A549 treated with dexamethasone at 1 μM for 4 hours (cell line): ENCODE measurements at places on chromosomes 11 and 22. TPM values are rescaled to one million over a fixed set of nuclear protein-coding genes. Genes with fewer than 3 reads are reported as not detected.

Gene TP53I11
- 31.4 to 47.0 TPM (median 40.0 TPM) in 5 replicates for total RNA-seq

Gene WBP2NL
- total RNA-seq: 0.07 to 0.08 TPM in 2 of 5 replicates, not detected in the others

Gene SLC6A5
- not detected in 5 replicates for total RNA-seq

Gene PCNX3
- 22.5 to 37.8 TPM (median 36.0 TPM) in 5 replicates for total RNA-seq

Gene SGSM1
- total RNA-seq: 0.49 to 1.1 TPM (median 0.60 TPM) in 5 replicates

Gene OR51T1
- total RNA-seq: not detected in 5 replicates

Gene KRTAP5-7
- total RNA-seq: not detected in 5 replicates

Gene RGL4
- not detected in 5 replicates for total RNA-seq

Gene CCDC89
- not detected in 5 replicates for total RNA-seq

Gene SCUBE2
- total RNA-seq: 0.40 to 0.71 TPM (median 0.61 TPM) in 5 replicates

Gene FAT3
- total RNA-seq: 0.26 to 0.96 TPM (median 0.65 TPM) in 5 replicates

Gene PNPLA5
- total RNA-seq: 0.03 to 0.14 TPM (median 0.05 TPM) in 3 of 5 replicates, not detected in the others

Gene ISX
- not detected in 5 replicates for total RNA-seq

Gene MGAT3
- total RNA-seq: 0.61 to 1.2 TPM (median 0.89 TPM) in 5 replicates

Gene IL17REL
- total RNA-seq: 0.04 to 0.07 TPM (median 0.05 TPM) in 4 of 5 replicates, not detected in the other

Gene XRRA1
- total RNA-seq: 4.9 to 6.9 TPM (median 6.4 TPM) in 5 replicates

Gene IFTAP
- total RNA-seq: 14.0 to 21.6 TPM (median 15.8 TPM) in 5 replicates

Gene HEPN1
- total RNA-seq: not detected in 5 replicates

Gene RASSF7
- 53.9 to 61.7 TPM (median 58.5 TPM) in 5 replicates for total RNA-seq

Gene NXPE4
- not detected in 5 replicates for total RNA-seq

Gene C11orf91
- 0.53 to 1.7 TPM (median 0.91 TPM) in 5 replicates for total RNA-seq

Gene TRIM34
- total RNA-seq: 2.6 to 2.9 TPM (median 2.7 TPM) in 5 replicates

Gene CBLIF
- total RNA-seq: not detected in 5 replicates

Gene LAYN
- 3.5 to 4.6 TPM (median 3.6 TPM) in 5 replicates for total RNA-seq
